ENCODE measurements at places on chromosomes 5 and 9.

- peak; percentile 39 for DNase-seq
Observed at GRCh38 chr9:135701959-135702721, at the start of gene KCNT1. KCNT1 (plus strand) TSS chr9:135702185; CDS start chr9:135702259, 74 bp downstream.

DNA sequence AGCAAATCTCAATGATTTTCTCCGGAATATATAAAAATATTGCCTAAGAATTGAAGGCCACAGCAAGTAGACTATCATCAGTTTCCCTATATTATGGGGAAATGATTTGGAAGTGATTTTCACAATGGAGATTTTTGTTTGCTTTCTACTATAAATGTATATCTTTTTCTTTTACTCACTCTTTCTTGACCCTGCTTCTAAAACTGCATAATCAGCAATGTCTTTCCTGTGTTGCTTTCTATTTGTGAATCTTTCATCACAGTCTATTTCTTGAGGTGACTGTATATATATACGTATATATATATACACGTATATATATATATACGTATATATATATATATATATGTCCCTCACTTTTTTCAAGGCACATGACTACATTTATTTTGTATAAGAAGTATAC is 622.6 kb downstream of the DTWD2 start:
- DNase-seq: no peak

DNA sequence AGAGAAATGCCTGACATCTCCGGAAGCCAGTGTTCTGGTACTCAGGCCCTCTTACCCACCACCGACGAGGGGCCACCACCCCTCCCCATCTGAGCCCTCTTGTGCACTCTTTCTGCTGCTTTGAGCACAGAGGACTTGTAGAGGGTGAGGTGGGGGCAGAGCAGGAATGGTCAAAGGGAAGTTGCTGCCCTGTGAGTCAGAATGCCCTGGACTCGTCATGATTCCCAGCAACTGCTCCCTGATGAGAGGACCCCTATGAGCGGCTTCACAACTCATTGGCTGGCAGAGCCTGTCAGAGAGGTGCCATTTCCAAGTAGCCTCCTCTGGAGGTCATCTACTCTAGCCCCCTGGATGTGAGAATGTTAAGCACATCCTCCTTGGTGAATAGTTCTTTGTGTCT is 845 bp downstream of the ECSCR start:
- DNase-seq: no peak

DNA sequence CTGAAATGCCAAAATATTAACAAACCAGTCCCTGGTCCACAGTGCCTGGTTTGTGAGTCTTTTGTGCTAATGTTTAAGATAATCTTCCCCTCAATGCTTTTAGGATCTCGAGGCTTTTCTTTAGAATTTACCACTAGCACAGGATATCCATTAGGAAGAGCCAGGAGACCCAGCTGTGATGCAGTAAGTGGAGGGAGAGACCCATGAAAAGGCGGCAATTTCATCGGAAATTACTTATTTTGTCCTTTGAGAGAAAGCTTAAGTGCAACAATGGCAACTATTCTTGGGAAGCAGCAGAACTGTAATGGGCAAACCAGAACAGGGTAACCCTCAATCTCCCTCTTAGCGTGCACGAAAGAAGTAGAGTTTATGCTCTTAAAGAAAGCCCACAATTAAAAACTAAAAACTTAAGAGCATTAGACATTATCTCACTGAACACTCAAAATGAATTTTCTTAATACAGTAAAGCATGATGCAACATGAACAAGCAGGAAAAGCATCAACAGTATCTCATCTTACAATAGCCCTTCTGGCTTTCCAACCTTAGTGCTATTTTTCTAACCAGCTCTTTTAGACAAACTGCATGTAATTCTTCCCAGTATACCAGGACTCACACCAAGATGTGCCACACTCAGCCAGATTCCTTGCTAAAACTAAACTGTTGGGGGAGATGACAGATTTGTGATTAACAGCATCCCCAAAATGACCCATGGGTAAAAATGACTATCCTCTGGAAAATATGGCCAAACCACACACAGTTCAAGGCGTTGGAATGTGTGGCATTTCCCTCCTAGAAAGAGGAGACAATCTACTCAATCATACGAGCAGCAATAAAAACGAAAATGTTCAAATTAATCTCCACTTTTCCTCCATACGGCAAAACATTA is 36.4 kb downstream of the PWWP2A start:
- no peak for DNase-seq

GRCh38 chr9:136840877-136841645 is 1.2 kb upstream of the AJM1 start:
- DNase-seq: no peak

- DNase-seq: no peak
Observed at GRCh38 chr9:124149992-124150391, 107.8 kb upstream of the NEK6 start.

GRCh38 chr5:168612123-168612522 is 33.0 kb upstream of the PANK3 start:
- DNase-seq: no peak

- DNase-seq: no peak
Observed at GRCh38 chr5:132718544-132719312, 18.6 kb downstream of the KIF3A start.

DNA sequence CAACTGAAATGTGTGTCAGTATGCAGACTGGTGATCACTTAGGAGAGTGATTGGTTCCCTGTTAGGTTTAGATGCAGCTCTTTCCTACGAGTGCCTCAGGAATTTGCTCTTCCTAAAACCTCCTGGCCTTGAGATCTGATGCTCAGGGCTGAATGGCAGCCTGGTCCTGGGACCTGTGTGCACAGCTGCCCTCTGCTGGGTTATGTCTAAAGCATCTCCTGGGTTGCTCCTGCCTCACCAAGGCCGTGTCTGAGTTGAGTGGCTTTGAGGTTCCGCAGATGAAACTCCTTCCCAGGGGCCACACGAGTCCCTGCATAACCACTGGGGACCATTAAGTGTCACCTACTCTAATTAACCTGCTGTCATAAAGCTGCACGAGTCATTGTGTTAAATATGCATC is 59.5 kb downstream of the MVB12B start:
- DNase-seq: no peak

DNA sequence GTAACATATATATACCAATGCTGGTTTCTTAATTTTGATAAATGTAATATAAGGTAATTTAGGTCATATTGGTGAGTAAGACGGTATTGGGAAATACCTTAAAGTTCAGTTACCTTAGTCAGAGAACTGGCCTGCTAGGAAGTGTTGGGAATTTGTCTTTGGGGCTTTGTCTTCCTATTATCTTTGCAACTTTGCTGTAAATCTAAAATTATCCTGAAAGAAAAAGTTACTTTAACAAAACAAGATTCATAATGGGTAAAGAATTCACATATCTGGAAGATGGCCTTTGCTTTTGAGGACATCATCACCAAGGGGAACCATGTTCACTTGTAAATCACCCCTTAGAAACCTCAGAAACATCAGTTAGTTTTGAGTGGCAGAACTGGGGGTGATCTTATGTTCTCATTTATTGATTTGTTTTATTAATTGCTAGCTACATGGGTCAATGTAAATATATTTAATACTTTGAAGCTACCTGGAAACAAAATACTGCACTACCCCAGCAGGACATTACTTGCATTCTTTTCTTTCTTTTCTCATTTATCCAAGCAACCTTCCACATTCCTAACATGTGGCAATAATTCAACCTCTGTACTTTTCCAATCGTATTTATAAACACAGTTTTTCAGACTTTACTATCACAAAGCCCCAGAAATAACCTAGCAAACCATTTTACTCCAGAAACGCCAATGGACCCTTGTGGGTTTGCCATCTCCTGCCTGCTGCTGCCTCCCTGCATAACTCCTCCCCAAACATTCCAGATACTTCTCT is 41.4 kb downstream of the GLIS3 start:
- DNase-seq: no peak

- no peak for DNase-seq
Observed at GRCh38 chr9:135082536-135082935, 4.9 kb upstream of the OLFM1 start.

DNA sequence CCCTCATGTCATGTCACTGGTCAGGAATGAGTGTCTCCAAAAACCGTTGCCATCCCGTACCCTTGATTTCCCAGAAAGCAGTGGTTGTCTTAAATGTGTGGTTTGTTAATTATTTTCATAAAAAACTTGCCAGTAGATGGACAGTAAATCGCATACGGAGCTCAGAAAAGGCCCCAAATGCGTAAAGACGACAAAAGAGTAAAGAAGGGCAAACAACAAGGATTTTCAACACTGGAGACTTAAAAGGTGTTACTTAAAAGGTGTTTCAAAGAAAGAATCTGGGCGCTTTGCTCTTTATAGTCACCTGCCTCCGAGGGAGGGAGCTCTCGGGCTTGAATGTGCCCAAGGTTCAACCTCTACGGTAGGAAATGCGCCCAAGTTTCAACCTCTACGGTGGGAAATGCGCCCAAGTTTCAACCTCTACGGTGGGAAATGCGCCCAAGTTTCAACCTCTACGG is 734 bp downstream of the KIF27 start:
- no peak for DNase-seq

GRCh38 chr5:141373673-141374317 is at the start of gene PCDHGA6:
PCDHGA6 (plus strand) TSS chr5:141373891; CDS start chr5:141374084, 193 bp downstream.
- DNase-seq: no peak

GRCh38 chr5:60248901-60249300 is 355.4 kb upstream of the PDE4D start:
- DNase-seq: no peak

DNA sequence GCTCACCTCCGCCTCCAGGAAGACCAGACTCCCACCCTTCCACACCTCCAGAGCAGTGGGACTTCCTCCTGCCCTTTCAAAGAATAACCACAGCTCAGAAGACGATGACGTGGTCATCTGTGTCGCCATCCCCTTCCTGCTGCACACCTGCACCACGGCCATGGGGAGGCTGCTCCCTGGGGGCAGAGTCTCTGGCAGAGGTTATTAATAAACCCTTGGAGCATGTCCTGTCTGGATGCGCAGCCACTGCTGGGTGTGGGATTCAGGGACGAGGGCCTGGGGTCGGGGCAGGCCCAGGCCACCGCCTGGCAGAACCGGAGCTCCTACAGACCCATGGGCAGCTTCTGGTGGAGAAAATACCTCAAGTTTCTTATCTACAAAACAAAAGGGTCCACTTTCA is 5.0 kb downstream of the PAEP start:
- DNase-seq: no peak

Measured in stimulated activated CD4-positive, alpha-beta T cell treated with anti-CD3 and anti-CD28 coated beads, TNF-alpha, amount 100 ng/mL, for 24 hours (primary cell).